ENCODE measurements at places on chromosomes 2 and 18. TPM values are rescaled to one million over a fixed set of nuclear protein-coding genes. Genes with fewer than 3 reads are reported as not detected.

ABCG8 gene
- not detected for total RNA-seq

CXCR1 gene
- 0.29 TPM for total RNA-seq

HOXD12 gene
- not detected for total RNA-seq

GNLY gene
- total RNA-seq = 0.22 TPM

MROH2A gene
- 20.4 TPM for total RNA-seq

TRPM8 gene
- not detected for total RNA-seq

ACVR1C gene
- 0.56 TPM for total RNA-seq

FBXO48 gene
- 1.8 TPM for total RNA-seq

KCNG2 gene
- total RNA-seq = not detected

MOGAT1 gene
- not detected for total RNA-seq

C2orf42 gene
- total RNA-seq = 9.8 TPM

C2orf15 gene
- total RNA-seq = 6.1 TPM

B3GNT7 gene
- total RNA-seq = 6.8 TPM

RIT2 gene
- not detected for total RNA-seq
